ENCODE measurements at places on chromosomes 4 and X.

DNA sequence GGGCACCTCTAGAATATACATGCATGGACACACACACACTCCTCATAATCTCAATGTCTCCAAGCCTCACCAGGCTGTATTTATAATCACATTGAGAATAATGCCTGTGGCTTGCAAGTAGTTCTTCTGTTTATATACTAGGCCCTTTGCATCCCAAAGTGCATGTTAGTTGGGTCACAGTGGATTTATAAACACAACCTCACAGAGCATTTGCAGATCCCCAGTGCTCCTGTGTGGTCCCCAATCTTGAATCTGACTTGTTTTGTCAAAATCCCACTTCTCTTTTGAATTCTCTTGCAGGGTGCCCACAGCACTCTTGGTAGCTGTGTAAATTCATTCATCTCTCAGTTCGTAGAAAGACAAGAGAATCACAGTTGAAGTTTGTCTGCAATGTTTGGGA, 49.6 kb upstream of the PROM1 start:
- DNase-seq: no peak

DNA sequence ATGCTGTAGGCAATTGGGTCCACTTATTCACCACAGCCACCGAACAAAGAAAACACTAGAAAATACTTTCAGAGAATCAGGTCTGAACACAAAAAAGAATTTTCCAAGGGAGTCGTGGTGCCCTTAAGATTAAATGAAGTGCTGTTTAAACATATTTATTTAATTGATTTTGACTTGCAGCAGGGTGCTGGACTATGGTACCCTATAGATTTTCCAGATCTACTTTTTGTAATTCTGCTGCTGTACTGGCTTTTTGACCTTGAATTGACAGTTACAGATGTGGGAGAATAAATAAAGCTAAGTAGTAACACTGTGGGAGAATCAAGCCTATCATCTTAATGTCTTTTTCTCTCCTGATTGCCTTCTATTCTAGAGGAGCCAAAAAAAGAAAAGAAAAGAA, 735.3 kb upstream of the FTHL17 start:
- no peak for DNase-seq

GRCh38 chrX:68721546-68721945, 74.1 kb downstream of the STARD8 start:
- no peak for DNase-seq

DNA sequence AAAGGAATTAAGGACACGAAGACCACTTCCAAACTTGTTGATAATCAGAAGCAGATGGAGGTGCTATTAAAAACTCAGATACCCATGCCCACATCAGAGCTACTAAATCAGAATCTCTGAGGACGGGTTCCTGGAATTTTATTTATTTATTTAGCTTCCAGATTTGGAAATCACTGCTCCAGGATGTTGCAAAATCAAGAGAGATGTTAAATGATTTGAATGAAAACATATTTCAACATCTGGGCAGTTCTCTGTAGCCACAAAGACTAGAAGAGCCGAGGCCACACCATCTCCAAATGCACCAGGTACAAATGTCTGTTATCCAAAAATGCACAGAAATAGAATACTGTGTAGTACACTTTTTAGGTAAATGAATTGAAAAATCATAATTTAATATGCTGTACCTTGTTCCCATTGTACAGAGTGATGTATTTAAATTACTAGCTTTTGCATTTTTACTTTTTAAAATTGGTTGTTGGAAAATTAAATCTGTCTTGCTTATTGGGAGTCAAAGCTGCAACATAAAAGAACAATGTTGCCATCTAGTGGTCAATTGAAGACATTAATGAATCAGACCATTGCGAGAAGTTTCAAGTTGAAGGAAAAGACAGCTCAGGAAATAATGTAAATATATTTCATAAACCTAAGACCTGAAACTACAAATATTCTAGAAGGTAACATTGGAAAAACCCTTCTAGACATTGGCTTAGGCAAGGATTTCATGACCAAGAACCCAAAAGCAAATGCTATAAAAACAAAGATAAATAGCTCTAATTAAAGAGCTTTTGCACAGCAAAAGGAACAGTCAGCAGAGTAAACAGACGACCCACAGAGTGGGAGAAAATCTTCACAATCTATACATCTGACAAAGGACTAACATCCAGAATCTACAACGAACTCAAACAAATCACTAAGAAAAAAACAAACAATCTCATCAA, 151.3 kb upstream of the TTC29 start:
- peak; percentile 90 for DNase-seq

DNA sequence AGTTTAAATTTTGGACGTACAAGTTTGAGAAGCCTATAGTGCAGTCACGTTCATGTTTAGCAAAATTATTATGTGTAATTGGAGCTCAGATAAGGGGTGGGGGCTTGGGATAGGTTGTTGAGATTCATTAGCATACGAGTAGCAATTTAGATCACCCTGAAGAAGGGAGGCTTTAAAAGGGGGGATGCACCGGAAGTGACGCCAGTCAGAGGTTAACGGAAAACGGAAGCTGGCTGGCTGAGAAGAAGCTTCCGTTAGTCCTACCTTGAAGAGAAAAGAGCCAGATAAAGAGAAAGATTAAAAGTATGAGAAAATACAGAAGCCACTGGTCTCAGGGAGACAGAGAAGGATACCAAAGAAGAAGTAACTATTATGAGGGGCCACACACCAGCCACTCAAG, 1.1 kb upstream of the NXT2 start:
- no peak for DNase-seq

GRCh38 chr4:141646969-141647368, 10.6 kb downstream of the IL15 start:
- DNase-seq: peak; percentile 72

DNA sequence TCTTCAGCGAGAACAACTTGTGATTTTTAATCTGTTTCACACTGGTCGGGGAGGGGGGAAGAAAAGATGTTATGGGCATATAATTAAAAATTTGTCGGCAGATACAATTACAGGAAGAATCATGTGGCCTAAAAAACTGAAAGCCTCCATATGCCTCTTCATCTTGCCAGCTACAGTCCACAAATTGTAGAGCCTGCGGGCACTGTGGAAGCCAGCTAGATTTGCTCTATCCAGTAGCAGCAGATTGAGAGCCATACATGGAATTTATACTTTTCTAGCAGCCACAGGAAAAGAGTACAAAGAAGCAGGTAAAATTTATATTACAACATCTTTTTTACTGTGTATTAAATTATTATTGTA, 147.3 kb downstream of the TBL1X start:
- no peak for DNase-seq

GRCh38 chr4:118732591-118733330, 47.6 kb downstream of the METTL14 start:
- peak; percentile 65 for DNase-seq

GRCh38 chrX:103883533-103883932, 51.5 kb upstream of the RAB9B start:
- no peak for DNase-seq

DNA sequence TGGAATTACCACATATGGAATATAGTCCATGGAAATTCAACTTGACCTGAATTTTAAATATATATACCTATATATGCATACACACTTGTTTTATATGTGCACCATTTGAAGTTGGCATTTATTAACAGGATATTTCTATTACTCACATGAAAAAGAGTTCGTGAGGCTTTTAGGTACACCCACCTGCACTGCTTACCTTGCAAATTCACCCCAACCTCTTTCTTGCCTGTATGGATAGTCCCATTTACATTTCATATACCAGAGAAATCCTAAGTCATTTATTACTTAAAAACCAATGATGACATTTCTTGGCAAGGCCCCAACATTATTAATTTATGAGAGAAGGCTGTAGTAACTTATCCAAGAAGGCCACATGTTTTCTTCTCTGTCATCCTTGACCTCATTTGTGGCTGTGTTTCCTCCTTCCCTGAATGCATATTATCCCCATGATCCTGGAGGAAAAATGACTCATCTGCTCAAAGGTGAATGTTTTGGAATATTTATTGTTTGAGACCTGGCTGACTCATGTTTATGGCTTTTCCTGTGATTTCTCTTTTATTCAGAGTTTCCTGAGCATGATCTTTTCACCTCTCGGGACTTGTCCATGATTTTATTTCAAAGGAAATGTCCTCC, 62.2 kb upstream of the FAM241A start:
- DNase-seq: peak; percentile 77

DNA sequence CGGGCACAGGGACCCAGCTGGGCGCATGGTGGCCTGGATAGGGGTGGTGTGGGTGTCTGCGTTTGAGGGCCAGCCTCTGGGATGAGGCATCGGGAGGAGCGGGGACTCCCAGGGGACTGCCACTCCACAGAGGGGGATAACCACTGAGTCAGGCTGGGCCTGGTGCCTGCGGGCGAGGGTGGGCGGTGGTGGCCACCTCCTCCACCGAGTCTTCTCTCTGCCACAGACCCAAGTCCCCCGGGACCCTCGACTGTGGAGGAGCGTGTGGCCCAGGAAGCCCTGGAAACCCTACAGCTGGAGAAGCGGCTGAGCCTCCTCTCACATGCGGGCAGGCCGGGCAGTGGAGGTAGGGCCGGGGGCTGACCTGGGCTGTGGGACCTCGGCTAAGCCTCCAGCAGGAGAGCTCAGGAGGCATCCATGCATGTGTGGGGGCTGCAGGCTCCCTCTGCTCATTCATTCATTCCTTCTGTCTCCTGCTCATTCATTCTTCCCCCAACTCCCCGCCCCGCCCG, 26.4 kb downstream of the DOK7 start:
- DNase-seq: no peak

GRCh38 chr4:158043971-158044618, 128.7 kb downstream of the GASK1B start:
- DNase-seq: no peak

DNA sequence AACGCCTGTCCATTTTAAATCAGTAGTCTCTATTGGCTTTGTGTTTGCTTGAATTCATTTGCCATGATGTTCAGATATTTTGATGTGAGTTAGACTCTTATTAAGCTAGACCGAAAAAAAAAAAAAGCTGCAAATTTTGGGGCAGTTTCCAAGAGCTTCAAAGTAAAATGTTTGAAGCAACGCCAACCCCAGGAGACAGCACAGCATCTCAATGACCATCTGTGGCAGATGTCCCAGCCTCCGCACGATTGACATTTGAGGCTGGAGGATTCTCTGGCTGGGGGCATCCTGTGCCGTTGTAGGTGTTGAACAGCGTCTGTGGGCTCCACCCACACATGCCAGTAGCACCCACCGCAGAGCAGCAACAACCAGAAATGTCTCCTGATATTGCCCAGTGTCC, 17.1 kb upstream of the ARSF start:
- DNase-seq: no peak

DNA sequence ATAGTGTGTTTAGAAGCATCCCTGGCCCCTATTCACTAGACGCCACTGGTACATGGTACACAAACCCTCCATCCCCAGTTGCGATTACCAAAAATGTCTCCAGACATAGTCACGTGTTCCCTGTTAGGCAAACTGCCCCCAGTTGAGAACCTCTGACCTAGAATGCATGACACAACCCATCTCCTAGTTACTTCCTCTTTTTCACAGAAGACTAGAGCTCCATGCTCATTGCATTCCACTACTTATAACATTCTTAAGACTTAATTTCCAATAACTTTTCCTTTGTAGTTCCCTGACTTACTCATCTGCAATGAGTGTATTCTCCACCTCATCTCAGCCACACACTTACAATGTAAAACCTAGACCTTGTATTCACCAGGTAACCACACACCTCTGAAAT, 68.6 kb downstream of the PRSS12 start:
- no peak for DNase-seq

DNA sequence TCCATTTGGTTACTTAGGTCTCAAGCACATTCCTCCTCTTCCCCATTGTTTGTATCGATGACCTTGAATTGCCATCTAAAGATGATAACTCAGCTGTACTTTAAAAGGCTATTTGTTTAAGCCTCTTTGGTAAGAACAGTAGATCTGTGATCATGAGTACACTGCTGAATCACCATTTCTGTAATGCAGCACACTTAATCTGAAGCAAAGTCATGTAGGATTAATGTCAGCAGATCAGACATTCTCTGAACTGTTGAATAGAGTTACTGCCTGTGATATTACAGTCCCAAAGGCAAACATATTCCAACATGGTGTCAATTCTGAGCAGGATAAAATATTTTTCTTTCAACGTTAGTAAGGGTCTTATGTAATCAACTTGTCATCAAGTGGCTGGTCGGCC, 631.6 kb downstream of the TECRL start:
- no peak for DNase-seq

- no peak for DNase-seq
These were observed 374.8 kb upstream of the ANXA10 start for GRCh38 chr4:167717495-167717894.

DNA sequence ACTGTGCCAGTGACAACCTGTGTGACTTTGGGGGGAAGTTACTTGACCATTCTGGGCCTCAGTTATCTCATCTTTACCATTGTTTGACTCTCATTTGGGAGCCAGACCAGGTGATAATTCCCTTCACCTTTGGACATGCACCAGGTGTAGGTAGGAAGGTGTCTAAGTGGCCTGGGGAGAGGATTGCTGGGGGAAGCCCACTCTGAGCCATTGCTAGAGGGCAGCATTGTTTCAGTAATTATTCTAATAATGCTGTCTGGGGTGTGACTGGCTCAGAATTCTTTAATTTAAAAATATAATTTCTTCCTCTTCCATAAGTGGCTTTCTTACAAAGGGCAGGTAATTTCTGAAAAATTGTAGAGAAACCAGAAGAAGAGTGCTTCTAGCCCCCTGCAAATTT, 104.3 kb downstream of the RTL9 start:
- no peak for DNase-seq

GRCh38 chr4:133584714-133585113, 435.6 kb downstream of the PCDH10 start:
- DNase-seq: no peak

GRCh38 chrX:48468247-48468671, 1.8 kb downstream of the SLC38A5 start:
- no peak for DNase-seq

DNA sequence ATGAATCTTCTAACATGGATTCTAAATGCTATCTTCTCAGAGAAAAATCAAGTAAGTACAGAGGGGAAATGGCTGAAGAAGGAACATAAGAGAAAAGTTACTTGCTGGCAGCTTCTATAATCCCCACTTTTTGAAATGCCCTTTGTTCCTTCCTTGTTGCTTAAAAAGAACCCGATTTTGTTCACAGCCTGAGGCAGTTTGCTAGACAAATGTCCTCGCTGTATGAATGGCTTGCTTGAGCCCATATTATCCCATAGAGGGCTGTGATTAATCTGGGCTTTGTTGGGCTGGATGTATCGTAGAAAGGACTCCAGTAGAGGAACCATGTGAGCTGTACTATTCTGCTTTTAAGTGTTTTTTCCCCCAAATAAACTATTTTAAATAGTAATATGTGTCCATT, 134.3 kb upstream of the FGF13 start:
- DNase-seq: no peak

DNA sequence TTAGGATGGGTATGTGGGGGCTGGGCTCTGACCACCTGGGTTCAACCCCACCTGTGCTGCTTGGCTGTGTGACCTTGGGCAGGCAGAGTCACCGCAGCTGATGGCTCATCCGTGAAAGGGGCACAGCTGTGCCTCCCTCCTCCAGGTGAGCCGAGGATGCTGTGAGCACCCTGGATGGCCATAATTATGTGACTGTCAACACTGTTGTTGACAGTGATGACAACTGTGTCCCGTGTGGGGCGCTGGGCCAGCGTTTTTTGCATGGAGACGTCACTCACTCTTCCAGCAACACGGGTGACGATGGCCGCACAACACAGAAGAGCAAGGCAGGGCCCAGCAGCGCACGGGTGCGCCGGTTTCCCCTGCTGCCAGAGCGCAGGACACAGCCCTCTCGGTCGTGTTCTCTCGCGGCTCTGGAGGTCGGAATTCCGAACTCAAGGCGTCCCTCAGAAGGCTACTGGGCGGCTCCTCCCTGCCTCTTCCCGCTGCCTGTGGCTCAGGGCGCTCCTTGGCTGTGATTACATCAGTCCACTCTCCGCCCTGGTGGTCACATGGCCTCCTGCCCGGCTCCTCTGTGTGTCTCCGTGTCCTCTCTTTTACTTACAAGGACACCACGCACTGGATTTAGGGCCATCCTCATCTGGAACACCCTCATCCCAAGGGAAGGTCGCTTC, 1.3 kb downstream of the SH3TC1 start:
- DNase-seq: no peak

Measured in fibroblast of lung (primary cell).